ENCODE measurements at places on chromosomes 1 and 21. TPM values are rescaled to one million over a fixed set of nuclear protein-coding genes. Genes with fewer than 3 reads are reported as not detected.

TMEM63A gene
- total RNA-seq = 26.4 TPM

AMY2A gene
- total RNA-seq = not detected

CD2 gene
- not detected for total RNA-seq

FAM72A gene
- total RNA-seq = 2.9 TPM

SVBP gene
- total RNA-seq = 32.1 TPM

URB1 gene
- 21.1 TPM for total RNA-seq

ELF3 gene
- total RNA-seq = 0.09 TPM

PIGM gene
- total RNA-seq = 7.7 TPM

GUCA2A gene
- not detected for total RNA-seq

C1orf198 gene
- total RNA-seq = 75.6 TPM

TMPRSS15 gene
- not detected for total RNA-seq

TSSK3 gene
- 2.3 TPM for total RNA-seq

PRELP gene
- total RNA-seq = 1.4 TPM

EXO1 gene
- 1.2 TPM for total RNA-seq

AGBL4 gene
- not detected for total RNA-seq

UBASH3A gene
- not detected for total RNA-seq
